ENCODE measurements at places on chromosomes 16 and 17. TPM values are rescaled to one million over a fixed set of nuclear protein-coding genes. Genes with fewer than 3 reads are reported as not detected.

- no peak overlapping the region for H3K4me3 ChIP-seq
- no peak for DNase-seq
- H3K27me3 ChIP-seq = no peaks in the 10 kb centered on the region
- H3K4me1 ChIP-seq = no peaks in the 10 kb centered on the region
- H3K27ac ChIP-seq = no peak overlapping the region
These were observed 13.6 kb downstream of the MFSD11 start for GRCh38 chr17:76751416-76751993.

DNA sequence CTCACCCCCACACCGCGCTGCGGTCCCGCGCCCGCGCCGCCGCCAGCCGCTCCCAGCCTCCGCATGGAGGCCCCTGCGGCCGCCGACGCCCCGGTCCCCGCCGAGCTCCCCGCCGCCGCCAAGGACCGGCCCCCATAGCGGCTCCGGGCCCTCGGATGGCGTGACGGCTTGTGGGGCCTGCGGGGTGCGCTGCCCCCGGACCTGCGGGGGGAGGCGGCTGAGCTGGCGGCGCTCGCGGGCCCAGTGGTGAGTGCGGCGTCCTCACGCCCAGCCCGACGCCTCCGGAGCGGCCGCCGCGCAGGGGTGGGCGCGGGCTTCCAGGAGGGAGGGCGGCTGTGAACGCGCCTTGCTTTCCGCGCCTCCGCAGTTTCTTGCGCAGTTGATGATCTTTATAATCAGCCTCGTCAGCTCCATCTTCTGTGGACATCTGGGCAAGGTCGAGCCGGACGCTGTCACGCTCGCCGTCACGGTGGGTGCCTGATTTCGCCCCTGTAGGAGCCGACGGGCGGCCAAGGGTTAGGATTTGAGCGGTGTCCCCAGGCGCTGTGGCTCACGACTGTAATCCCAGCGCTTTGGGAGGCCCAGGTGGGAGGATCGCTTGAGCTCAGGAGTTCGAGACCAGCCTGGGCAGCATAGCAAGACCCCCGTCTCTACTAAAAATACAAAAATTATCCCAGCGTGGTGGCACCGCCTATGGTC lies 46.4 kb downstream of the SLC47A1 start:
- no peaks in the 10 kb centered on the region for H3K36me3 ChIP-seq
- H3K27ac ChIP-seq = no peak overlapping the region

DNA sequence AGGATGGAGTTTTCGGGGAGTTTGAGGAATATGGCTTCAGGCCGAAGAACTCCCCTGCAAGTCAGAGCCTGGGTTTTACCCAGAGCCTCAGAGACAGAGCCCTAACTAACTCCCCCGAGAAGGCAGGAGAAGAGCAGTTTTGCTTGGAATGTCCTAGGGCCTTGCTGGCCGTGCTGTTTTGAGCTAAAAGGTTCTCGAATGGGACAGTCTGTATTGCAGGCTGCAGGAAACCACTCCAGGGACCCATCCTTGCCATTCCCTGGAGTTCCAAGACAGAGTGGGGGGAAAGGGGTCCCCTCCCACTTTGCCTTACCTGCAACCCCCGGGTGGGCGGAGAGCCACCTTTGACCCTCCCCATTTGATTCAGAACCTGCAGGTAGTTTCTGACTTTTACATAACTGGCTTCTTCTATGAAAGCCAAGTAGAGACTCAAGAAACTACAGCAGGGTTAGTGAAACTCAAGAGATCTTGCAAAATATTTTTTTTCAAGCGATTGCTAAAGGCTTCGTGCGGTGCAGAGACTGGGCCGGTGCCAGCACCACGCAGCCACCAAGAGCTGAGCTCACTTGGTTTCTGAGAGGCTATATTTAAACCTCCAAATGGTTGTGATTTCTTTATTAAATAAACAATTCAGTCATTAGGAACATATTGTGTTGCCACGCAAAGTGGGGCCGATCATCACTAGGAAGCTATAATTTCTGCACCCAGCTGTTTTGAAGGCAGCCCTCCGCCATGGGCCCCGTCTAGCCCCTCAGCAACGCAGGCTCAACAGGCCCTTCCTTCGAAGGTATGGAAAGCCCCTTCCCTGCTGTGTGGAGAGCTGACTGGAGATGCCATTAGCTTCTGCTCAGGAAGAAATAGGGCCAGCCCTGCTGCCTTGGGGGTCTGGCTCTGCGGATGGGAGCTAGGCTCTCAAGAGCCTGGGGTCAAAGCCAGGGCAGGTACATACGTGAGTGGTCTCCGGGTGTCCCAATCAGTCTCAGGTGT lies 223.0 kb downstream of the NTN1 start:
- no peaks in the 10 kb centered on the region for H3K36me3 ChIP-seq
- peak overlapping the region; percentile 99 for H3K27ac ChIP-seq
- H3K4me3 ChIP-seq = no peak overlapping the region
- no peaks in the 10 kb centered on the region for H3K27me3 ChIP-seq
- no peak for DNase-seq
- peaks cover 19% of the 10 kb centered on the region for H3K4me1 ChIP-seq

DNA sequence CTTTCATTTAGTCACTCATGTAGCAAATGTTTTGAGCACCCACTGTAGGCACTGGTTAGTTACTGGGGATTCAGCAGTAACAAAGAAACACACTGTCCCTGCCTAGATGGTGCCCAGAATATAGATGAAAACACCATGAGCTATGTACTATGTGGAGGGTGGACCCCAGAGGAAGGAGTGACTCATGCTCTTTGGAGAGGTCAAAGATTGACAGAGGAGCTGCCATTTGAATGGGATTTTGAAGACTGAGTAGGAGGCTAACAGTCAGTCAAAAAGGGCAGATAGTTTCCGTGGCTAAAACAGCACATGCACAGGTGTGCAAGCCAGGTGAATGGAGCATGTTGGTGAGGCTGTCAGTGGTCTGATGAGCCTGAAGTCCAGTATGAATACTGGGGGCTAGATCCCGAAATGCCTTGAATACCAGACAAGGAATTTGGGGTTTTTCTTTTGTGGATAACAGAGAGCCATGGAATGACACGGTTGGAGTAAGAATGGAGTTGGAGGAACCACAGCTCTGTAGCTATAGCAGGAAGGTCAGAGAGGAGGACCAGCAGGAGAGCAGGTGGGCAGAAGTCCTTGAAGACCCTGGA lies 6.1 kb downstream of the IL21R start:
- no peak overlapping the region for H3K4me3 ChIP-seq
- DNase-seq = no peak
- no peaks in the 10 kb centered on the region for H3K27me3 ChIP-seq
- H3K4me1 ChIP-seq = no peaks in the 10 kb centered on the region

DNA sequence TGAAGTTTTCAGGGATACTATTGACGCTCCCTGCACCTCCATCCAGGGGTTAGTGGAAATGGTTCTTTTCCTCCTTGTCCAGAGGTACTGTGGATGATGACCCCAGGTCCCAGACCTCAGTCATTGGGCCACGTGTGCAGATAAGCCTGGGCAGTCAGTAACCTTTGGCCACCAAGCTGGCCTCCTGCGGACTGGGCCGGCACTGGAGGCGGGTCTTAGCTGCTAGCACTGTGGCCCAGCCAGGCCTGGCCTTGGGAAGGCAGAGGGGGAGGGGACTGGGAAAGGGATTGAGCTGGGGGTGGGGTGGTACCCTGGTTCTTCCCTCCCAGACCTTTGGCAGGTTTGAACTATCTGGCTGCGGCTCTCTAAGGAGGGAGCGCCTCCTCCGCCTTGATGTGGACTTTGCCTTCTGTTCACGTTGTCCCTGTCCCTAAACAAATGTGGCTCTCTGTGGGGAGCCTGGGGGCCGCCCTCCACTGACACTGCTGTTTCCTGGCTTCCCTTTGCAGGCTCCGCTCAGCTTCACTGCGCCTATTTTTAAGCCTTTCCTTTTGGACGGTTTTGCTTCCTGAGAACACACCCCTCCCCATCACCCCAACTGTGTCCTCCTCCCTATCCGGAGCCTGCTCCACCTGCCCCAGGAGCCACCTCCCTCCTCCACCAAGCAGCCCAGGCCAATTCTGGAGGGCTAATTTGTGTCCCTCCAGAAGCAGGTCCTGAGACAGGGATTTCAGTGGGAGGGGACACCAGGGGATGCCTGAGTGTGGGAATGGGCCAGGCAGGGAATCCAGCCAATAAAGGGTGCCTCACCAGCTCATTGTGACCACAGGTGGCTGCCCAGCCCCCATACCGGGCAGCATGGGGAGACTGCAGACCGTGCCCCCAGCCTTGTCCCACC lies 251.9 kb downstream of the SEC14L1 start:
- H3K27me3 ChIP-seq = no peaks in the 10 kb centered on the region
- H3K4me1 ChIP-seq = peaks cover 25% of the 10 kb centered on the region
- DNase-seq = no peak

DNA sequence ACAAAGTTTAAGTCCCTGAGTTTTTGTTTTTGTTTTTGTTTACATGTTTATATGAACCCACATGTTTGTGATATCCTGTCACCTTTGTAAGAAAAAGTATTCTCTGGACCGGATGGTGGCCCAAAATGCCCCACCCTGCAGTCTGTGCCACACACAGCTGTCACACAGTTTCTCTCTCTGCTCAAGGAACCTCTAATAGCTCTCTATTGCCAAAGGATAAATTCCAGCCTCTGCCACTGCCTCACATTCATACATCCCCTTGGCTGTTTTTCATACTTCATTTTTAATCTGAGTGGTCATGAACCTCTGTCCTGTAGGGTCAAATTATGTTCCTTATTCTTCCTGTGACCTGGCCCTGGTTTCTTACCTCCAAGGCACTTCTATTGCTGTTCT lies 520.3 kb upstream of the CDH5 start:
- H3K36me3 ChIP-seq = no peaks in the 10 kb centered on the region
- H3K27me3 ChIP-seq = no peaks in the 10 kb centered on the region
- H3K27ac ChIP-seq = no peak overlapping the region
- DNase-seq = no peak

DNA sequence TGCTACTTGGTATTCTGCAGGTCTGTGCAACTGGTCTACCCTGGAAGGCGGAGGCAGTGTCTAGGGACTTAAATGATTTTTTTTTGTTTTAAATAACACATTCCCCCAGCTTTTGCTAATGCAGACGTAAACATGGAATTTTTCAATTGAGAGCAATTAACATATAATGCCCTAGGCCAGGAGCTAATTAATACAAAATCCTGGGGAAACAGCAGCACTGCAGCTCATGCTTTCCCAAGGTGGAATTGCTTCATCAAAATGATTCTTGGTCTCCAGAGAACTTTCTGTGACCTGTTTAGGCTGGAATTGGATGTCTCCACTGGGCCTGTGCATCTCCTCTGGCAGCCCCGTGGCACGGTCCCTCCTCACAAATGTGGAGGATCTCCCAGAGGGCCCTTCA lies 50.6 kb downstream of the SHISA9 start:
- H3K27me3 ChIP-seq = no peaks in the 10 kb centered on the region
- no peak for DNase-seq
- H3K4me3 ChIP-seq = no peak overlapping the region
- no peak overlapping the region for H3K27ac ChIP-seq
- no peaks in the 10 kb centered on the region for H3K36me3 ChIP-seq

DNA sequence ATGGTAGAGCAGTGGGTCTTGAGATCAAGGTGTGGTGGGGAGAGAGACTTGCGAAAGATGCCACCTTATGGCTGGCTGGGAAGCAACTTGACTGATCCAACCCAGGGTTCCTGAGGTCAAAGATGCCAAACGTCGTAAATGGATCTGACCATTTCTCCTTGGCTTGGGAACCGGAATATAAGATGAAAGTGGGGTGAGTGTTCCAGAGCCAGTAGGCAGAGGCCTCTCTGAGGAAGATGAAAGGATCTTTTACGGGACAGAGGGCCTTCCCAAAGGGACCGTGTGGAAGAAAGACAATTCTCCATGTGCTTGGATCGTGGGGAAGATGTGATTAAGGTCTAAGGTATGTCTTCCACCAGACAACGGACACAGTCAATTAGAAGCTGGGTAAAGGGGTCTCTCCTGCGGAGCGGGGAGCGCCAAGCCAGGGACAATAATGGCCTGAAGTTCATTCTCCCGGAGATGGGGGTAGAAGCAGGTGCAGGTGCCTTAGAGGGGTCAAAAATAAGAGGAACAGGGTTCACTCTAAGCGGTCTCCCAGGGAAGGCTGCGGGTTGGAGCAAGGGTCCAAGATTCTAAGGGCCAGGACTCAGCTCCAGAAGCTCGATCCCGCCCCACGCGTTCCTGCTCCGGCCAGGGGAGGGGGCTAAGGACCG lies 800 bp downstream of the FXR2 start:
- no peak for DNase-seq
- H3K27me3 ChIP-seq = no peaks in the 10 kb centered on the region
- peak overlapping the region; percentile 89 for H3K27ac ChIP-seq
- H3K4me1 ChIP-seq = peaks cover 26% of the 10 kb centered on the region
- no peaks in the 10 kb centered on the region for H3K36me3 ChIP-seq

DNA sequence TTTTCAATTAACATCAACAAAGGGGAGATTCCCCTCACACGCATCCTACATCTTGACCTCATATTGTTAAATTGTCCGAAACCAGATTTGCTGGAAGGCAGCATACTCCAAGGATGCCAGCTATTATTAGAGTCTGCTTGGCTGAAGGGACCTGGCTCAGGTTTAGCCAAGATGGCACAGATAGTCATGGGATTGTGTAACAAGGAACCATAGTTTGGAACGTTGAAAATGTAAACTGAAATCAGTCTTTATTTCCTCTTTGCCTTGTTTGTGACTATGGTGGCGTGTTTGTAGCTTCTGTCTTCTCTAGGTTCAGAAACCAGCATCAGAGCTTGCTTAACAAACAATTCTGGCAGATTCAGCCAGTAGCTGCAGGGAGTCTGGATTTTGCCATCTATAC lies 5.9 kb downstream of the ARSG start:
- no peak overlapping the region for H3K4me3 ChIP-seq
- peaks cover 5% of the 10 kb centered on the region for H3K4me1 ChIP-seq
- DNase-seq = no peak
- H3K27me3 ChIP-seq = no peaks in the 10 kb centered on the region
- no peaks in the 10 kb centered on the region for H3K36me3 ChIP-seq
- H3K27ac ChIP-seq = no peak overlapping the region

GRCh38 chr16:4529085-4530060 lies 9.2 kb downstream of the CDIP1 start:
- peak overlapping the region; percentile 69 for H3K27ac ChIP-seq
- no peaks in the 10 kb centered on the region for H3K4me1 ChIP-seq
- no peak overlapping the region for H3K4me3 ChIP-seq
- DNase-seq = no peak
- H3K36me3 ChIP-seq = no peaks in the 10 kb centered on the region
- H3K27me3 ChIP-seq = no peaks in the 10 kb centered on the region

Gene GPR142
- total RNA-seq = not detected

Gene CCL4
- total RNA-seq = not detected

Gene CA10
- total RNA-seq = not detected

Gene BTBD17
- total RNA-seq = not detected

Gene UBALD1
- 4.6 TPM for total RNA-seq

Gene SLFN14
- not detected for total RNA-seq

Gene CHST5
- total RNA-seq = not detected
